Inflammatory macrophage (primary cell): ENCODE measurements at places on chromosomes 5 and 9.

DNA sequence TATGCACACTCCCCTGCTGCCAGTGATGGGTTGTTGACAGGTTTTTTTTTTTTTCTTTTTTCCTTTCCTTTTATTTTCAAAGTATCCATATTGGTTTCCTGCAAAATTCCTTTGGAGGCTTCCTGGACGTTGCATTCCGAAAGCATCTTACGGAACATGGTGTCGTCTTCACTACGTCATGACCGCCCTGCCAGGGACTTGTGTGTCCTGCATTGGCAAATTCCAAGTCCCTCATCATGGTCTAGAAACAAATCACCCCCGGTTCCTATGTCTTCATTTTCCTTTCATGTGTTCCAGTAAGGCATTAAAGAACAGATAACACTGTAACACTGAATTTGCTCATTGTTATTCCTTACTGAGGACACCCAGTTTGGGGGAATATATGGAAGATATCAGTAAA, 35.0 kb upstream of the ADAMTSL1 start:
- DNase-seq, result no peak

GRCh38 chr5:124103671-124104070, 591.7 kb downstream of the CSNK1G3 start:
- no peak for DNase-seq

- no peak for DNase-seq
Measured at GRCh38 chr9:71733176-71733575, 35.1 kb downstream of the CEMIP2 start.

- DNase-seq, result no peak
Measured at GRCh38 chr5:4295663-4296339, 700.2 kb downstream of the IRX1 start.

DNA sequence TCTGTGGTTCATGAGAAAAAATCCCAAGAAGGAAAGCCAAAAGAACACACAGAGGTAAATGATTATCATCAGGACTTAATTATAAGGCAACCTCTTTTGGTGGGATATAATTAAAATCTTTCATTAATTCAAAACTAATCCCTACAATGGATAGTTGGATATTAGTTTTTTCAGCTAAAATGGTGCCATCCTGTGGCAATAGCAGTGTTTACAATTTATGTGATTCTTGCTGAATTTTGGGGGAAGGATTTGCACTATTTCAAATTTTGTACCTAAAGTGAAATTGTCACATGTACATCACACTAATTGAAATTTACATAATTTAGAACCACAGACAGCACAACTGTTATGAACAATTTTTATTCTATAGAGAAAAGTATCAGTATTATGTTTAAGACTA, 67.0 kb downstream of the CAST start:
- DNase-seq, result no peak

DNA sequence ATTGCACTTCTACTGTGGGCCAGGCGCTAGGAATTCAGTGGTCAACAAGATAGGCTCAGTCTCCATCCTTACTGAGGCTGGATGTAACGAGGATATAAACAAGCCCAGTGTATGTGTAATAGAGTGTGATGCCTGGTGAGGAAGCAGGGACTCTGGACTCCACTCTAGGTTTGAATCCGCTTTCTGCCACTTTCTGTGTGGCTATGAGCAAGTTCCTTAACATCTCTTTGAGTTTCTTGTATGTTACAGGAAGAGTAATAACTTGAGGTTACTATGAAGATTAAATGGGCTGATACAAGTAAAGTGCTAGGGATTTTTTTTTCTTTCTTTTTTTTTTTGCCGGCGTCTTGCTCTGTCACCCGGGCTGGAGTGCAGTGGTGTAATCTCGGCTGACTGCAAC, 12.4 kb downstream of the DOCK2 start:
- DNase-seq, result no peak

GRCh38 chr5:149400304-149400703, 21.2 kb upstream of the IL17B start:
- DNase-seq, result no peak

GRCh38 chr5:82115858-82116257, 144.0 kb downstream of the ATG10 start:
- no peak for DNase-seq

DNA sequence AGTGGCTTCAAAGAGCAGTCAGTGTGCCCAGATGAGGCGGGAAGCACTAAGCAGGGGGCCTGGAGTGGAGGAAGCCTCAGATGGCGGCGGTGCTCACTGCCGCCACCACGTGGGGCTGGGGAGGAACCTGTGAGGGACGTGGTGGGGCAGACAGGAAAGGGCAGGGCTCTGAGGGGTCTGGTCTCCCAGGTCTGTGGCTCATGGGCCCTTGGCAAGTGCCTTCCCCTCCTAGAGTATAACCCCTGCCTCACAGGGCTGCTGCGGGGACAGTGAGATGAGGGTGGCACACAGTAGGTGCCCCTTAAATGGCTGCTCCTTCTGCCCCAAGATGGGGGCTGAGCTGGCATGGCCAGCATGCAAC, 26.6 kb downstream of the NR5A1 start:
- DNase-seq, result no peak

GRCh38 chr9:88308831-88309560, 79.2 kb upstream of the SPIN1 start:
- no peak for DNase-seq

- DNase-seq, result peak; percentile 12
Measured at GRCh38 chr5:55855509-55855908, 4.4 kb downstream of the IL31RA start.
